H9 (cell line): ENCODE measurements at places on chromosomes 11 and 22.

GRCh38 chr11:31711137-31711536, 100.0 kb downstream of the PAX6 start:
- no peak overlapping the region for H3K4me3 ChIP-seq
- DNase-seq, result no peak
- no peak overlapping the region for H3K27ac ChIP-seq
- peaks cover 3% of the 10 kb centered on the region; the same call in 2 of the 3 replicates for H3K36me3 ChIP-seq

GRCh38 chr11:11738370-11738769, 103.4 kb upstream of the USP47 start:
- no peaks in the 10 kb centered on the region for H3K27me3 ChIP-seq
- no peak overlapping the region for H3K4me3 ChIP-seq
- H3K4me1 ChIP-seq, result peaks cover 3% of the 10 kb centered on the region; the same call in 1 of the 2 replicates
- no peak for DNase-seq

GRCh38 chr22:29225422-29226090, 19.9 kb downstream of the EMID1 start:
- DNase-seq, result no peak
- no peak overlapping the region for H3K4me3 ChIP-seq
- H3K27me3 ChIP-seq, result no peaks in the 10 kb centered on the region
- no peaks in the 10 kb centered on the region for H3K36me3 ChIP-seq

GRCh38 chr11:36151933-36152580, 137.2 kb downstream of the COMMD9 start:
- H3K4me3 ChIP-seq, result no peak overlapping the region
- H3K27me3 ChIP-seq, result no peaks in the 10 kb centered on the region
- DNase-seq, result no peak
- H3K36me3 ChIP-seq, result no peaks in the 10 kb centered on the region
- no peak overlapping the region for H3K27ac ChIP-seq

DNA sequence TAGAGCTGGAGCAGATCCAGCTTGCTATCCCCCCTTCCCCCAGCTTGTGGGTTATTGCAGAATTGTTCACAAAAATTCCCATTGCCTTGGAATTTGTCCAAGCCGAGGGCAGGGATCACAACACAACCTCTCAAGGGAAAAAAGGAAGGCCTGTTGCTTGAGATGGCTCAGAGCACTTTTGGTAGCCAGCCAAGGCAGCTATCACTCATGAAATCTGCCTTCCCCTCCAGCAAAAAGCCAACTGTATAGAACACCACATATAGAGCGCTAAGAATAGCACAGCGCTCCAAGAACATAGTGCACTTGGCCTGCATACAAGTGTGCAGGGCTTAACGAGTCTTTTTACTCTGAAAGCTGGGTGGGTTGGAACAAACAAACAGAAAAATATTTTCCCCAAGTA, 46.2 kb downstream of the FAM83F start:
- H3K36me3 ChIP-seq, result no peaks in the 10 kb centered on the region
- H3K27ac ChIP-seq, result no peak overlapping the region
- no peak for DNase-seq
- no peak overlapping the region for H3K4me3 ChIP-seq
- H3K27me3 ChIP-seq, result no peaks in the 10 kb centered on the region

DNA sequence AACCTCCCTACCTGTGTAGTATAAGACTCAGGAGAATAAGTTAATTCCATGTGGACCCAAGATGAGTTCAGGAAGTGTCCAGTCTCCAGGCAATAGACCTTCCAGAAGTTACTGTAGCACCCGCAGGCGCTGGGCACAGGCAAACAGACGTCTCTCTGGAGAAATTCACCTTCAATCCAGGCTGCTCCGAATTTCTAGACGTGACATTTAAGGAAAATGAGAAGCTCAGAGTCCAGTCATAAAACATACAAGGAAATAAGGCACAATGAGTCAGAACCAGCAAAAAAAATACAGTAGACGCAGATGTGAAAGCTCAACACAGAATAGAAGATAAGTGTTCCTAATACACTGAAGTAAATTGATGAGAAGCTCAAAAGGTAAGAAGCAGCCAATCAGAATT, 14.2 kb downstream of the NADSYN1 start:
- no peak overlapping the region for H3K27ac ChIP-seq
- peaks cover 47% of the 10 kb centered on the region for H3K36me3 ChIP-seq
- H3K4me3 ChIP-seq, result no peak overlapping the region
- no peaks in the 10 kb centered on the region for H3K27me3 ChIP-seq

GRCh38 chr22:37240941-37241320, 3.1 kb downstream of the RAC2 start:
- H3K4me3 ChIP-seq, result no peak overlapping the region
- H3K36me3 ChIP-seq, result no peaks in the 10 kb centered on the region
- H3K27me3 ChIP-seq, result no peaks in the 10 kb centered on the region
- no peak overlapping the region for H3K27ac ChIP-seq

GRCh38 chr11:112612250-112612849, 348.9 kb upstream of the NCAM1 start:
- peak; percentile 59 for DNase-seq
- no peaks in the 10 kb centered on the region for H3K36me3 ChIP-seq
- no peaks in the 10 kb centered on the region for H3K4me1 ChIP-seq
- no peak overlapping the region for H3K27ac ChIP-seq
- H3K4me3 ChIP-seq, result no peak overlapping the region

DNA sequence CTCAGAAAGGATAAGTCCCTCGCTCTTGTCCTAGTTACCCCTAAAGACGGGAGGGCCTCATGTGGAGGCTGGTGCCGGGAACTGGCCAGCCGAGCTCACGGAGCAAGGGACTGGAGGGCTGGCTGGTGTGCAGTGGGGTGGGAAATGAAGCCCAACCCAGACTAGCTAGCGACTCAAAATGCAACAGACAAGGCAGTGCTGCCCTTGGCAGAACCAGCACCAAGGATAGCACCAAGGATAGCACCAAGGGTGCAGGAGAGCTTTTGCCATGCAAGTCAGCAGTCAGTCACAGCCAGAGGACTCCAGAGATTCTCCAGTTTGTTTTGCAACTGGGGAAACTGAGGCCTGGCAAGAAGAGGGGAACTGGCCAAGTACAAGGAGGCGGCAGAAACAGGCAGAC, 6.5 kb upstream of the BATF2 start:
- peak; percentile 44 for DNase-seq
- no peaks in the 10 kb centered on the region for H3K27me3 ChIP-seq
- H3K36me3 ChIP-seq, result no peaks in the 10 kb centered on the region
- no peak overlapping the region for H3K27ac ChIP-seq

GRCh38 chr22:50726643-50727340, 11.2 kb upstream of the ACR start:
- no peak overlapping the region for H3K4me3 ChIP-seq
- peaks cover 10% of the 10 kb centered on the region; the same call in 1 of the 2 replicates for H3K27me3 ChIP-seq
- H3K4me1 ChIP-seq, result no peaks in the 10 kb centered on the region
- no peak overlapping the region for H3K27ac ChIP-seq

- H3K4me1 ChIP-seq, result no peaks in the 10 kb centered on the region
- no peaks in the 10 kb centered on the region for H3K27me3 ChIP-seq
- H3K4me3 ChIP-seq, result no peak overlapping the region
- H3K36me3 ChIP-seq, result no peaks in the 10 kb centered on the region
These were observed 4.2 kb upstream of the UVRAG start for GRCh38 chr11:75810637-75811390.

DNA sequence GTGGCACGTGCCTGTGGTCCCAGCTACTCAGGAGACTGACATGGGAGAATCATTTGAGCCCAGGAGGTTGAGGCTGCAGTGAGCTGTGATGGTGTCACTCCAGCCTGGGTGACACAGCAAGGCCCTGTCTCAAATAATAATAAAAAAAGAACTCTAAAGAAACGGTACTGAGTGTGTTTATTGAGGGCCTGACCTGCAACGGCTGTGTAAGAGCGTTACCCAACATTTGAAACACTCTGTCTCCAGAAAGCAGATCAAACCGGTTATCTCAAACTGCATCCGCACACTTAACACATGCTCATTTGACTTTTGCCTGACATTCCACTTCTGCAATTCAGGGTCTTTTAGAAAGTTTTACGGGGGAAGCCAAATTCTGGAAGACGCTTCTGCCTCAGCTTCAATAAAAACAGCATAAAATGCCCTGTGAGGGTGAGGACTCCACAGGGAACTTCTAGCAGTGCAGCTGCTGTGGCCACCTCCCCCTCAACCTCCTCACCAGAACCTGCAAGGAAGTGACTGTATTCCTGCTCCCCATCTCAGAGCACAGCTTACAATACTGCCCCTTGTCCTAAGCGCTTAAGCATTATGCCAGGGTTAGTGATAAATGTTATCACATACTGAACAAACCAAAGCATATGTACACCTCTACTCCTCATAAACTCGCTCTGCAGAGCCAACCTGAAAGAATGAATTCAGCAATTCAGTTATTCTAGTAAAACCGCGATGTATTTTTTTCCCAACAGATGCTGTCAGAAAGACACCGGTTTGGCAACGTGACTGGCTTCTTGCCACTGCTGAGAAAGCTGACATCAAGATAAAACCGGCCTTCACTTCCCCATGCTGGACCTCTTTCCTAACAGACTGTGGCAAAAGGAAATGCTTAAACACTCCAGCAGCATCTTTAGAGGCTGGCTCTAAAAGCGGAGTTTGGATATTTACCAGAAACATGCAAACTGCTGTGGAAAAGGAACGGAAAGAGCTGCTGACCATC, 52.2 kb downstream of the PRDM10 start:
- H3K4me1 ChIP-seq, result 0 out of 2 replicates have a peak, but pooled peaks cover 4% of the 10 kb centered on the region
- DNase-seq, result no peak
- H3K36me3 ChIP-seq, result peaks cover 10% of the 10 kb centered on the region; the same call in 2 of the 3 replicates
- H3K27me3 ChIP-seq, result no peaks in the 10 kb centered on the region
- H3K4me3 ChIP-seq, result no peak overlapping the region

GRCh38 chr11:67238894-67239782, 27.1 kb upstream of the GRK2 start:
- H3K4me3 ChIP-seq, result peak overlapping the region; percentile 97
- H3K36me3 ChIP-seq, result peaks cover 27% of the 10 kb centered on the region

GRCh38 chr22:41169157-41169556, 36.0 kb upstream of the L3MBTL2 start:
- H3K27me3 ChIP-seq, result no peaks in the 10 kb centered on the region
- H3K4me1 ChIP-seq, result no peaks in the 10 kb centered on the region
- peaks cover 83% of the 10 kb centered on the region for H3K36me3 ChIP-seq
- no peak overlapping the region for H3K27ac ChIP-seq
- DNase-seq, result no peak

GRCh38 chr11:24155792-24156191, 341.1 kb upstream of the LUZP2 start:
- no peak overlapping the region for H3K27ac ChIP-seq
- DNase-seq, result peak; percentile 63
- no peak overlapping the region for H3K4me3 ChIP-seq
- no peaks in the 10 kb centered on the region for H3K27me3 ChIP-seq

- H3K4me3 ChIP-seq, result no peak overlapping the region
- no peaks in the 10 kb centered on the region for H3K4me1 ChIP-seq
- no peak overlapping the region for H3K27ac ChIP-seq
- H3K36me3 ChIP-seq, result no peaks in the 10 kb centered on the region
These were observed 31.6 kb upstream of the ACCSL start for GRCh38 chr11:44016131-44016530.

DNA sequence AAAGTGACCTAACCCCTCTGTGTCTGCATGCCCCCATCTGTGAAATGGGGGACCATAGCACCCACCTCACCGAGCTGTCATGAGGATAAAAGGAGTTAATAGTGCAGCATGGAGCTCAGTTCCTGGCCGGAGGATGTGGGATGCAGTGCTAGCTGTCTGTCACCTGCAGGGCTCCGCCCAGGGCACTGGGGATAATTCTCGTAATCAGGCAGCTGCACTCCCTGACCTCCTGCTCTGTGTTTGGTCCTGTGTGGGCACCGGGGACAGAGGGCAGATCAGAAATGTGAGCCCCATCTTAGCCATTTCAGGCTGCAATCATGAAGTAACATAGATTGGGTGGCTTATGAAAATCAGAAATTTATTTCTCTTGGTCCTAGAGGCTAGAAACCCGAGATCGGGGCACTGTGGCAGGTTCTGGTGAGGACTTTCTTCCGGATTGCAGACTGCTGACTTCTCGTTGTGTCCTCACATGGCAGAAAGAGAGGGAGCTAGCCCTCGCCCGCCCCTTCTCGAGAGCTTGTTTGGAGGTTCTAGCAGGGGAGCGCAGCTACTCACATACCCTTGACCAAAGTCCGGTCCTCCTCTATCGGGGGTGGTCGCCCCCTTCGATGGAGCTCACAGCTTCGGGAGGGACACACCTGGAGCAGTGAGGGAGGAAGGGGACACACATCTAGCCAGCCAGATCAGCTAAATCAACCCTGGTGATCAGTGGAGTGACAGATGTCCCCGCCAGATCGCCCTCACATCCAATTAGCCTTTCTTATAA, 3.2 kb downstream of the KCTD17 start:
- DNase-seq, result no peak
- H3K36me3 ChIP-seq, result peaks cover 16% of the 10 kb centered on the region
- H3K4me1 ChIP-seq, result no peaks in the 10 kb centered on the region
- H3K27ac ChIP-seq, result no peak overlapping the region
- H3K27me3 ChIP-seq, result no peaks in the 10 kb centered on the region
- H3K4me3 ChIP-seq, result no peak overlapping the region

- peaks cover 8% of the 10 kb centered on the region for H3K36me3 ChIP-seq
- H3K27me3 ChIP-seq, result no peaks in the 10 kb centered on the region
- no peak for DNase-seq
- no peak overlapping the region for H3K4me3 ChIP-seq
- H3K4me1 ChIP-seq, result no peaks in the 10 kb centered on the region
- no peak overlapping the region for H3K27ac ChIP-seq
These were observed 4.6 kb downstream of the CDPF1 start for GRCh38 chr22:46245511-46245910.

DNA sequence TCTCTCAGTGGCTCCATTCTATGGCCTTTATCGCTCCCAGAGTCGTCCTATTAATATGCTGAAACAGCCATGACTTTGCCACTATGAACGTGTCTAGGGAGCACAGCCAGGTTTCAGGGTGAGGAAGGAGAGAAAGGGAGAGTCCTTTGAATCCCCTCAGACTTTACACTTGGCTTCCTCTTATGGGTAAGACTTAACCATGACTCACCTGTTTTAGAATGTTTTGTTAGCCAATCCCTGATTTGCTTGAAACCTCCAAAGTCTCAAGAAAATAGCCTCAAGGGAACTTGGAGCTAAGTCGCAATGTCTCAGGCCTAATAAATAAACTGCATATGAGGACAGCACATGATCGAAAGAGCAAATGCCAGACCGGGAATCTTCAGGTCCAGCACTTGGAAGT, 131.2 kb upstream of the RCN1 start:
- no peak overlapping the region for H3K27ac ChIP-seq
- no peaks in the 10 kb centered on the region for H3K4me1 ChIP-seq

DNA sequence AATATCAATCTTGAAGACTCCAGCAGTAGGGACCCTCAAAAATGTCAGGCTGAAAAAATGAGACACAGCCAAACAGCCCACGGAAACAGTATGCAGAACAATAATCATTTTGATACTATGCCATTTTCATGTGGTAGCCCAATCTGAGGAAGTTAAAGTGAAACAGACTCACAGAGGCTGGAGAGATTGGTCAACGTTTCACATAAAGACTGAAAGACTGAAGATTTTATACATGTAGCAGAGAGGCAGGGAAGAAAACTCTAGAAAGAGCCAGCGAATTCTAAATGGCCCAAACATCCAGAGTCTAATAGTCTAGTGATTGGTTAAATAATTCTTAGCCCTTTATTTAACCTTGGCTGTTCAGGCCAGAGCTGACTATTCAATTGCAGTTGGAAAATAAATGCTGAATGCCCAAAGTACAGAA, 49.4 kb downstream of the MAML2 start:
- H3K4me3 ChIP-seq, result no peak overlapping the region
- H3K36me3 ChIP-seq, result no peaks in the 10 kb centered on the region
- no peak for DNase-seq
- H3K4me1 ChIP-seq, result peaks cover 2% of the 10 kb centered on the region; the same call in 1 of the 2 replicates
- H3K27ac ChIP-seq, result no peak overlapping the region

- H3K27me3 ChIP-seq, result peaks cover 4% of the 10 kb centered on the region; the same call in 1 of the 2 replicates
- H3K4me3 ChIP-seq, result peak overlapping the region; percentile 52; the same call in 1 of the 3 replicates
- H3K4me1 ChIP-seq, result peaks cover 5% of the 10 kb centered on the region; the same call in 1 of the 2 replicates
- H3K36me3 ChIP-seq, result no peaks in the 10 kb centered on the region
- no peak overlapping the region for H3K27ac ChIP-seq
These were observed 3.9 kb upstream of the SCN2B start for GRCh38 chr11:118180300-118180703.
